Stimulated activated CD8-positive, alpha-beta memory T cell treated with anti-CD3 and anti-CD28 coated beads, Interleukin-2, amount 100 ng/mL, for 1 hour (primary cell): ENCODE measurements at places on chromosomes 2 and 18.

DNA sequence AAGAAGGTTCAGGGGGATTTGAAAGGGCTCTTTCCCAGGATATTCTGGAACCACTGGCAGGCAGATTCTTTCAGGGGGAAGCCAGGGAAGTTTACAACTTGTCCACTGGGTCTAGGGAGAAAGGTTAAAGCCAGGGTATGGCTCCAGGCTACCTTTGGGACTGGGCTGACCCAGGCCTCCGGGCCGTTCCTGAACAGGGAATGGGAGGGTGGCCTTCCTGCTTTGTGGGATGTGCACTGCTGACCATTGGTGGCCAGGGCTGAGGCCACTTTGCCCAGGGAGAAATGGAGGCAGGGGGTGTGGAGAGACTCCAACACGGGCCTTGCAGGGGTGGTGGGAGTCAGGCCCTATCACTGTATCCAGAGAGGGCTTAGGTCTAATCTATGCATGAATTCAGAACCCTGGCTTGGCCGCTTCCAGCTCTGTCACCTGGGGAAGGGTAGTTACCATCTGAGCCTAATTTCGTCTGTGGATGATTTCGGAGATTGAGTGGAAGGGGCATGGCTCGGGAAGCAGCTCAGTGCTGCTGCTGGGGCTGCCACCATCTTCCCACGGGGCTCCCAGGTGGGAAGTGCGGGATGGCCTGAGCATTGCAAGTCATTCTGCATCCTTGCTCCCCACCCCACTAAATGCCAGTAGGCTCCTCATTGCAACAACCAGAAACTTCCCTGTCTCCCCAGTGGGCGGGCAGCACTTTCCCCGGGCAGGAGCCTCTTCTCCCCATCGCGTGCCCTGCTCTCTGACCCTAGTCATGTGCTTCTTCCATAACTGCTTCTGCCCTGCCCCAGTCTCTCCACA is 57.1 kb upstream of the OTOF start:
- no peak for DNase-seq

GRCh38 chr2:31031132-31031706 is 107.0 kb downstream of the GALNT14 start:
- no peak for DNase-seq

DNA sequence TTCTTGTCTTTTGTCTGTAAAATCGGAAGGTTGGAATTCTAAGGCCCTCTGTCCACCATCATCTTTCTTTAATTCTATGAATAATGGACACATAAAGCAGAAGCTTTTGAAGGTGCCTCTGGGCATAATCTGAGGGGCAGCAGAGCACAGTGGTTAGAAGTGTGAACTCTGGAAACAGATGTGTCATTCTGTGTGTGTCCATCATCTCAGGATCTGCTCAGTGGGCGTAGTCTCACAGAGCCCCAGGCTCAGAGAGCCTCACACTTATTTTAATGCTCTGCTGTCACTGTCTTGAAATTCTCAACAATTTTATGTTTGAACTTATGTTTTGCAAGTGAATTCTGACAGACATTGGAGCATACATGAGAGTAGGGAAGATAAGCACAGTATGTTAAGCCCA is 31.0 kb upstream of the CCDC93 start:
- no peak for DNase-seq

- no peak for DNase-seq
These were observed 5.9 kb upstream of the MAL start for GRCh38 chr2:95019572-95019971.

DNA sequence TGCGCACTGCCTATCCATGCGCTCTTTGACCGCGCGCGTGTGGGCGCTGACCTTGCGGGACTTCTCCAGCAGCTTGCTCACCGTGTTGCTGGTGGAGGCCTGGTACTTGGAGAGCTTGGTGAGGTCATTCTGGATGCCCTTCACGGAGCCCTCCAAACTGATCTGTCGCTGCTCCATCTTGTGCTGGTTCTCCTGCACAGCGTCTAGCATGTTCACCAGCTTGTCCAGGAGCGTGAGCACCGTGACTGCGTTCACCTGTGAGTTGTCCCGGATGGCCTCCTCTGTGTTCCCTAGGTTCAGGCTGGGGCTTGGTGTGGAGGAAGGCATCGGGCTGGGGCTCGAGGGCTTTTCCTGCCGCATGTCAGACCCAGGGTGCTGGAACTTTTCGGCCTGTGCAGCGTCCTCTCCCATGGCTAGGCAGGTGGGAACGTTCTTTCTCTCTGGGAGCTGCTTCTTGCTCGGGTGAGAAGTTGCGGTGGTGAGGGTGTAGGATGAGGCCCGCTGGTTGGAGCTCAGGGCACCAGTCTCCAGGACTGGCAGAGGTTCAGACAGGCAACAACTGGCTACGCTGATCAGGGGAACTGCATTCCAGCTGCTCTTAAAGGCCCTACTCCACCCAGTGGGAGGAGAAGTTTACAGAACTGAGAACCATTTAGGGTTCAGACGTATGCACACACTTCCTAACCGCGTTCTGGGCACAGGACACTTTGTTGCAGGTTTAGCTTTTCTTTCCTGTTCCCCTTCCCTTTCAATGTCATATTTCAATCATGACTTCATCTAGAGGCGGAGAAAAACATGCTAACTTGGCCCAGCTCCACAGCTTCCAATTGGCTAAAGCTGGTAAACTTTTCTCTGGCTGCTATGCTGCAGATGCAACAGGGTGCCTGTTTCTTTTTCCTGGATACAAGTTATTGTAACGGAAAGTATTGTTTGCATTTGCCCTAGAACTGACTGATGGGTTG is at the start of gene CAVIN2:
TSS of gene CAVIN2 (minus strand) at position 574 of the 962 bp plus-strand sequence. CDS start at position 411, 163 bp downstream.
- DNase-seq, result no peak

DNA sequence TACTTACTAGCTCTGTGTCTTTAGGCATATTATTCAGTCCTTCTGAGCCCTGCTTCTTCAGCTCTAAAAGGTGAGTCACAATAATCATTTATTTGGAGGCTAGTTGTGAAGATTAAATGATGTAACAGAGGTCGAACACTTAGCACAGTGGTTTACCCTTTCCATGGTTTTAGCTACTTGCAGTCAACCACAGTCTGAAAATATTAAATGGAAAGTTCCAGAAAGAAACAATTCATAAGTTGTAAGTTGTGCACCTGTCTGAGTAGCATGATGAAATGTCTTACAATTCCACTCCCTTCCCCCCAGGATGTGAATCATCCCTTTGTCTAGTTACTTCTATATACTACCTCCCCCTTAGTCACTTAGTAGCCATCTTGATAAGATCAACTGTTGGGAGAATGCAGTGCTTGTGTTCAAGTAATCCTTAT is 217.6 kb upstream of the THUMPD2 start:
- no peak for DNase-seq

- DNase-seq, result no peak
These were observed 36.4 kb downstream of the STK39 start for GRCh38 chr2:168210895-168211570.

DNA sequence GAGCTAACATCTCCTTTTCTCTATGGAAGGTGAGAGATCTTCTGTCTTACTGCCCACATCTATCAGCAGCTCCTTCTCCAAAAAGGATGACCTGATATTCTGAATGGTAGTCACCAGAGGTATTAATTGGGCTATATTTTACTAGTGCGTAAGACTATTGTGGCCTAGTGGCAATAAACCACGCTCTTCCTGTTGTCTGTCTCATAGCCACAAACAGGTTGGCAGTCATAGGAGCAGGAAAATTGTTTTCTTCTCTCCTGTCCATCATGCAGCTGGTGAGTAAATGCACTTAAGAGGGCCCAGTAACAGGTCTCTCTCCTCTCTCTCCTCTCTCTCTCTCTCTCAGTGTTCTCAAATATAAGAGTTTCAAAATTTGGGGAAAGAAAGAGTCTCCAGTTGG is 856.8 kb upstream of the ACVR2A start:
- DNase-seq, result no peak

DNA sequence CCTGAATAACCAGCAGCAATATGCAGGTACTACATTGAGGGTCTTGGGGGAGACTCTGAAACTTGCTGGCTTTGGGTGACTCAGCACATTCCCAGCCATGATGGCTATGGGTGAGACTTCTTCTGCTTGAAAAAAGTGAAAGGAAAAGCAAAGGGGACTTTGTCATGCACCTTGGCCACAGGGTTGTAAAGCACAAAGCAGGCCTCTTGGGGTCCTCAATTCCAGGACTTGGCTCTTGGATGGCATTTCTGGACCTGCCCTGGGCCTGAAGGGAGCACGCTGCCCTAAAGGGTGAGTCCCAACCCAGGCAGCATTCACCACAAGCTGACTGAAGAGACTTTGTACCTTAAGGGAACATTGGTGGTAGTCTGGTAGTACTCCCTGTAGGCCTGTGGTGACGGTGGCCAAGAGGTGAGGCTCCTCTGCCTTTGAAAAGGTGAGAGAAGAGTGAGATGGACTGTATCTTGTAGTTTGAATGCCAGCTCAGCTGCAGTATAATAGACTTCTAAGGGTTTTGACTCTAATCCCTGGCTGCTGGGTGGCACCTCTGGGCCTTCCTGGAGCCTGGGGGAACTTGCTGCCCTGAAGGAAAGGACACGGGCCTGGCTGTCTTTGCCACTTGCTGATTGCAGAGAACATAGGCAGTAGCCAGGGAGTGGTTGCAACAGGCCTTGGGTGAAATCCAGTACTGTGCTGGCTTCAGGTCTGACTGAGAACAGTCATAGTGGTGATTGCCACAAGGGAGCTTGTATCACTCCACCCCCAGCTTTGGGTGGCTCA is 36.5 kb upstream of the CYTIP start:
- DNase-seq, result no peak

DNA sequence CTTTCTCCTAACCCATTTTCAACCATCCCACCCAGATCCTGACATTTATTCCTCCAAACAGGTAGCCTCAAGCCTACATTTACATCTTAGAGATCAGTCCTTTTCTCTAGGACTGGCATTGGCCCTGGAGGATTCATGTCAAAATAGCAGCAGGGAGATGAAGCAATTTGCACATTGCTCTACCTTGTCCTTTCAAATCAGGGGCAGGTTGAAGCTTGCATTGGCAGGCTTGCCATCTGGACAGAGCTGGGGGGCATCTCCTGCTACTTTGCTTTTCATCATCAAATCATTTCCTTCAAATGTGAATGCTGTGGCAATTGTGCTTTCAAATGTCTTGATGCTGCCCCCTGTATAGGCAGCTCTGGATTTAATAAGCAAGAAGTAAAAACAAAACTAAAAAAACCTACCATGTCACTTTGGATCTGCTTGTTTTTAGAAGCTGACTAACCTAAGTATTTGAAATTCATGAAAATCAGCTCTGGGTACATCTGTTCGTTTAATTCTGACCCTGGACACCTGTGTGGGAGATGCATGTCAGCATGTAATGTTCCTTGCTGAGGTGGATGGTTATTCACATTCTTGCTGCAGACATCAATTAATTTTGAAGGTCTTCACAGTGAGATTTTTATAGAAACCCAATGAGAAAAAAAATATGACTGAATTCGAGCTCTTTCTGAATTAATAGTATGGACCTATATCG is 47.9 kb downstream of the KIF5C start:
- no peak for DNase-seq
